Psoas muscle (tissue), 8 donors: ENCODE measurements at places on chromosomes 11 and 22. TPM values are rescaled to one million over a fixed set of nuclear protein-coding genes. Genes with fewer than 3 reads are reported as not detected.

DNA sequence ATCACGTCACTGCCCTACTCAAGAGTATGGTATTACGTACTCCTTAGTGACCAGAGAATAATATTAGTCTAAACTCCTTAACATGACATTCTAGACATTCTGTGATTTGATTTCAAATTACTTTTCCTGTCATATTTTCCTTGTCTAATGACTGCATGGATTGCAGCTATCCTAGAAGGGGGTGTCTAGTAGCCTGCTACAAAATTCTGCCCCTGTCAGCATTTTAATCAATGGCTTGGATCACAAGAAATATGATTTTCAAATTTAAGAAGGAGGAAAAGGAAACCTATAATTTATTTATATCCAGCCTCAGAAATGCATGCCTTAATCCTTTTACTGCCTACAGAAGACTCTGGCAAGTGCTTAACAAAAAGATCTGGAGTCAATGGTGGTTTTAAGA, 216.8 kb downstream of the SWAP70 start:
- no peak for DNase-seq

DNA sequence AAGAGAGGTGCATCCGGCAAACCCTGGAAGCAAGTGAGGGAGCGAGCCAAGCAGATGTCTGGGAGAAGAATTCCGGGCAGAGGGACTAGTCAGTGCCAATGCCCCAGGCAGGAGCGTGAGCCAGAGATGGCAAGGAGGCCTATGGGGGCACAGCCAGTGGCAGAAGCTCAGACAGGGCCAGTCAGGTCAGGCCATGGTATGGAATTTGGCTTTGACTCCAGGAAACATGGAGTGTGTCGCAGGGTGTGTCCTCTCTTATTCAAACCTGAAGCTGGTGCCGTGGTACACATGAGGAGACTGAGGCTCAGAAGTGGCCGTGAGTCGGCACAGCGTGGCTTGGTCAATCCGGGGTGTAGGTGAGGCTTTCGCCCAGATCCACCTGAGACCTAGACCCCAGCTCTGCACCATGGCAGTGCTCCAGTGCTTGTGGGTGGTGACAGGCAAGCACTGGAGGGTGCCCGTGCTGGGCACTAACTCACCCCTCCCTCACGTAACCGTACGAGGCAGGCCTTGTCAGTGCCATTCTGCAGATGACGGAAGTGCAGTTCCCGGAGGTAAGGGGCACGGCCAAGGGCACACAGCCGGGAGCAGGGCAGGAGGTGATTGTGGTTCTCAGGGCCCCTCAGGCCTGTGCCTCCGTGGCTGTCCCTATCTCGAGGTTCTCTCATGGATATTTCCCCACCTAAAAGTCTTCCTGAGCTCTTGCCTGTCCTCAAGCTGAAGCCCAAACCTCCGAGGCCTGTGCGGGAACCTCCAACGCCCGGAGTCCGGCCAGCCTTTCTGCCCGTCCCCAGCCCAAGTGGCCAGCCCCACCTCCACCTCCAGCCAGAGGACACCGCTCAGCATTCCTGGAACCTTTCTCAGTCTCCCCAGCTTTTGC, 10.6 kb upstream of the SPI1 start:
- no peak for DNase-seq

DNA sequence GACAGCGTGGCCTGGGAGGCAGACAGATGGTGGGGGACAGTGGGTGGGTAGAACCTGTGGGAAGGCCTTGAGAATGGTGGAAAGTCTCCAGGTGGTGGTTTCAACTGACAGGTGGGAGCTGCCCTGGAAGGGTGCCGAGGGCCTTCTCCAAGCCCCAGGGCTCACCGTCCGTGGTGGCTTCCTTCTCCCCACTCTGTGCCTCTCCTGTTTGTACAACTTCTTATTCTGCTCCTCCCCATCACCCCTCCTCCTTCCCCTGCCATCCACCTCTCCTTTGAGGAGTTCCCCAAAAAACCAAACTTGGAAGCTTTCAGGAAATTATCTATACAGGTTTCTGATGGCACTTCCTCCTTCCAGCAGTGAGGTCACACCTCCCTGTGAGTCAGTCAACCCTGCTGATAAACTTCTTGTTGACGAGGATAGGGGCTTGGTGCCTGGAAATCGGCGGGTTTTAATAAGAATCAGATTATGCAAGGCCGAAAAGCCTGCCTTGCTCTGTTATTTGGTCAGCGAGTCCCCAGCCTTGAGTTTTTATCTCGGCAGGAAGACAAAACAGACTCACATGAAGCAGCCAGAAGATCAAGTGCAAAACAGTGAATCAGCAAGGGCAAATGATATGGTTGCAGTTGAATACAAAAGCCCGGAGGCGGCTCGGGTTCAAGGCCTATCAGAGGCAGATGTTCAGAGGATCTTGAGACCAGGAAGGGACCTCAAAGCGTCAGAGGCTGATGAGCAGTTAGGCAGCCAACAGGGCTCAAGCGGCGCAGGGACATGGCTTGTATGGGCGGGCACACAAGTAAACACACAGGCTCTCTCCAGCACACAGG, 9.5 kb upstream of the ST3GAL4 start:
- peak; percentile 60 for DNase-seq

Gene NPAS4
- 0.05 TPM for polyA plus RNA-seq

- DNase-seq = no peak
Measured at GRCh38 chr11:131470216-131470925, 100.0 kb downstream of the NTM start.
